ENCODE measurements at places on chromosomes 4 and X.

DNA sequence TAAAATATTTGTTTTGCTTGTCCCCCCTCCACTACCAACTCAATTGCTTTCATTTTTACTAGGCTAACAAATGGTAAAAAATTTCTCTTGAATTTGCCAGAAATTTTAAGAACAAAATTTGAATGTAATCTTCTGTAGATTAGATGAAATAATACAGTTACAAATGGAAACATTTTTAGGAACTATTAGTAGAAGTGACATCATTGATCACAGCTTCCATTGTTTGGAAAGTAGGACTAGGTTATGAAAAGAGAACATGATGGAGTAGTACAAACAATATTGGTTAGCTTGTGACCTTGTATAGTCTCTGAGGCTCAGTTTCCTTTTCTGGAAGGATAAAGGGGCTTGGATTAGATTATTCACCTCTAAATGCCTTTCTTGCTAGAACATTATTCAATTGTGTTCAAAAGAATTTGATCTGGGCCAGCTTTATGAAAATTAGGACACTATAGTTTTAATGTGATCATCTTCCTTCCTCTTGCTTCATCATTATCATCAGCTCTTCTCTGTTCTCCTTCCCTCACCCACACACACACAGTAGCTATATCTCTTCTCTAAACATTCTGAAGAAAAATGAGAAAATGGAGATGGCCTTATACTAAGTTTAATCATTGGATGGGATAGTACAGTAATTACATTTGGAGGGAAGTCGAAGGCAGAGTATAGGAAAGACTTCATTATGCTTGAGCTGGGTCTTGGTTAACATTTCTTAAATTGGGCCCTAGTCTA is 9.9 kb downstream of the MTMR1 start:
- DNase-seq = no peak

GRCh38 chr4:176380352-176381157 is 60.8 kb downstream of the SPCS3 start:
- no peak for DNase-seq

DNA sequence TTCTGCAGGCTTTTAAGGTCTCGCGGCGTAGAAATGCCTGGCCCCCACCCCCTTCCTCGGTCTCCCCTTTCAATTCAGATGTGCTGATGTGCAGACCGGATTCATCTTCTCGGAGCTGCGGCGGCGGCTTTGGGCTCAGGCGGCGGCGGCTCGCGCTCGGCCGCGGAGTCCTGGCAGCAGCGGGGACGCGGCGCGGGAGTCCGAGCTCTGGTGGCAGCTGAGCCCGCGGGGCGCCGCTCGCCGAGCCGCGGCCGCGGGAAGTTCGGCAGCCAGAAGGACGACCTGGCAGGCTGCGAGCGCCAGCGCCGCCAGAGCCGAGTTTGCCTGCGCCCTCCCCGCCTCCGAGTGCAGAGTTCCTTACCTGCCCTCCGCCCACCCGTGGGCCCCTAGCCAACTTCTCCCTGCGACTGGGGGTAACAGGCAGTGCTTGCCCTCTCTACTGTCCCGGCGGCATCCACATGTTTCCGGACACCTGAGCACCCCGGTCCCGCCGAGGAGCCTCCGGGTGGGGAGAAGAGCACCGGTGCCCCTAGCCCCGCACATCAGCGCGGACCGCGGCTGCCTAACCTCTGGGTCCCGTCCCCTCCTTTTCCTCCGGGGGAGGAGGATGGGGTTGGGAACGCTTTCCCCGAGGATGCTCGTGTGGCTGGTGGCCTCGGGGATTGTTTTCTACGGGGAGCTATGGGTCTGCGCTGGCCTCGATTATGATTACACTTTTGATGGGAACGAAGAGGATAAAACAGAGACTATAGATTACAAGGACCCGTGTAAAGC is 448 bp downstream of the TLL1 start:
- no peak for DNase-seq

GRCh38 chr4:175951794-175952193 is 113.8 kb upstream of the WDR17 start:
- DNase-seq = no peak

DNA sequence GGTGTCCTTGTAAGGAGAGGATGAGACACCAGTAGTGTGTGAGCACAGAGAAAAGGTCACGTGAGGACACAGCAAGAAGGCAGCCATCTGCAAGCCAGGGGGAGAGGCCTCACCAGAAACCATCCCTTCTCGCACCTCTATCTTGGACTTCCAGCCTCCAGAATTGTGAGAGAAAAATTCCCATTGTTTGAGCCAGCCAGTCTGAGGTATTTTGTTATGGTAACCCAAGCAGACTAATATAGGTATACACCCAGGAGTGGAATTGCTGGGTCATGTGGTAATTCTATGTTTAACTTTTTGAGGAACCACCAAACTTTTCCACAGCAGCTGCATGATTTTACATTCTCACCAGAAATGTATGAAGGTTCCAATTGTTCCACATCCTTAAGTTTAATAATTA is 25.6 kb downstream of the ZDHHC9 start:
- no peak for DNase-seq

GRCh38 chr4:5993876-5994811 is 24.1 kb downstream of the C4orf50 start:
- no peak for DNase-seq

GRCh38 chrX:40612511-40612910 is 10.7 kb upstream of the MPC1L start:
- no peak for DNase-seq

GRCh38 chrX:42934020-42934726 is 156.2 kb upstream of the PPP1R2C start:
- DNase-seq = no peak

GRCh38 chrX:133745349-133745748 is 240.0 kb downstream of the GPC3 start:
- no peak for DNase-seq

- DNase-seq = no peak
Observed at GRCh38 chr4:75880278-75880677, 22.0 kb downstream of the PPEF2 start.

DNA sequence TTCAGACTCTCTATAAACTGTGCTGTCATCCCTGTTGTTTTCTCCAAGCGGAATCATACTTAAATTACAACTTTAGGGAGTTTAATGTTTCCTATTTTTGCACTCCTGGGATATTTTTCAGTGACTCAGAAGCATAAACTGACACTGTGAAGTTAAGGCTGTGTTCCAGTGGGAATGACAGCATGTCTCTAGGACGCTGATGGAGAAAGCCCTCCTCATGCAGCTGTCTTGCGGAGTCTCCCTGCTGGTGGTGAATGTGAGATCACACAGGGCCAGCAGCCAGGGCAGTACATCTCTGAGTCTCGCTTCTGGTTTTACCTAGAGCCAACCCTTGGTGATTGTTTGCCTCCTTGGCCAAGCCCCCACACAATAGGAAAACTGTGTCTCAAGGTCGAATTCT is 53.3 kb downstream of the NFKB1 start:
- DNase-seq = no peak

DNA sequence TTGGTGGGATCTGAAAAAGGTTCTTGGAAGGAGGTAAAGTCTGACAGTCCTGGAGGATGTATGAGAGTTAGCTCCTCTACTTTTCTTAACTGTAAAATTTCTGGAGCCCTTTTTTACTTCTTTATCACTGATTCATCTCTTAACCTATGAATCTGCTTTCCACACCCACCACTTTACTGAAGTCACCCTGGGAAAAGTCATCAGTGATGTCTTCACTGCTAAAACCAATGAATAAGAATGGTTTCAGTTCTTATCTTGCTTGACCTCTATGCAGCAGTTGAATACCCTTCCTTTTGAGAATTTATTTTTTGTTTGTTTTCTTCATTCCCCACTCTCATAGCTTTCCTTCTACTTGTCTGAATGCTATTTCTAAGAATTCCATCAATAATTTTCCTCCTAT is 80.0 kb downstream of the AREG start:
- no peak for DNase-seq

DNA sequence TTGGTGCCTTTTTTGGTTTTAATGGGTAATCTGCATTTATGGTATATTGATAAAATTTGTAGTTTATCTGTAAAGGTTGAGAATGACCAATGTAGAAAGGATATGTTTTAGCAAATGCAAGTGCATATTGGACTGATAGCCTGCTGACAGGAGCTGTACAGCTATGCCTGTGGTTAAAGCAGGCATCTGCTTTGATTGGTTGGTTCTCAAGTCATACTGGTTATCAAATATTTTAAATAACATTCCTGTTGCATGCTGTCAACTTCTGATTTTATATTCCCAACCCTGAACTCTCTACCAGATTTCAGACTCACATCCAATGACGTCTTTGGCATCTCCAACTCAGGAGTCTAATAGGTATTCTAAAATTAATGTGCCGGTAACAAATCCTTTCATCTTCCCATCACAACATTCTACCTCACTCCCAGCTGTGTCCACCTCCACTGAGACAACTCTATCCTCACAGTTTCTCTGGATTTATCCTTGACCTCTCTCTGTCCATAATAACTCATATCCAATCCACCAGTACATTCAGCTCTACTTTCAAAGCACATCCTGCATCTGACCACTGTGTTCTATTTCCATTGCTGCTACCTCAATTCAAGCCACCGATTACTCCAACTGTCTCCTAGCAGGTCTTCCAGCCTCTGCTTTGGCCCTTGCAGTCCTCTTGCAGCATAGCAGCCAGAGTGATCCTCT is 125.7 kb downstream of the CAMK2D start:
- DNase-seq = no peak

- DNase-seq = no peak
Observed at GRCh38 chr4:112898357-112899141, 150.9 kb upstream of the ANK2 start.

- DNase-seq = no peak
Observed at GRCh38 chr4:25180524-25181131, 20.4 kb upstream of the SEPSECS start.

GRCh38 chr4:6109842-6110560 is 90.3 kb downstream of the JAKMIP1 start:
- no peak for DNase-seq

DNA sequence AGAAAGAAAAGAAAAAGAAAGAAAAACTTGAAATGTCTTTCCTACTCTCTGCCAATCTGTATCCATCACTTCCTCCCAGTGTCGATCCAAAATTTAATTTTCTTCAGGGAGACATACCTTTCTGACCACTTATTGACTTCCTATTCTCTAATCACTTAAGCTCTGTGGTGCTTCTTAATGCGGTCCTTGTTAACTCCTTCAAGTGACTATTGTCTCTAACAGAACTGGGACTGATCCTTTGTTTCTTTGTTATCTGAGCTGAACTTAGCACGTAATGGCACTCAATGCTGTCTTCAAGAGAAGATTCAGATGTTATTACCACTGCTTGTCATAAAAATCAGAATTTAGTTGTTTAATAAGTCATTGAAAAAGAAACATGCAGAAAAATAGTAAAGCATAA is 31.2 kb downstream of the LARP7 start:
- no peak for DNase-seq

GRCh38 chr4:69823048-69823447 is 36.9 kb downstream of the SULT1E1 start:
- no peak for DNase-seq

- no peak for DNase-seq
Observed at GRCh38 chr4:17153572-17153971, 255.1 kb upstream of the LDB2 start.

- no peak for DNase-seq
Observed at GRCh38 chr4:117434424-117434823, 349.0 kb upstream of the TRAM1L1 start.

GRCh38 chrX:10244915-10245622 is 88.3 kb downstream of the CLCN4 start:
- no peak for DNase-seq

DNA sequence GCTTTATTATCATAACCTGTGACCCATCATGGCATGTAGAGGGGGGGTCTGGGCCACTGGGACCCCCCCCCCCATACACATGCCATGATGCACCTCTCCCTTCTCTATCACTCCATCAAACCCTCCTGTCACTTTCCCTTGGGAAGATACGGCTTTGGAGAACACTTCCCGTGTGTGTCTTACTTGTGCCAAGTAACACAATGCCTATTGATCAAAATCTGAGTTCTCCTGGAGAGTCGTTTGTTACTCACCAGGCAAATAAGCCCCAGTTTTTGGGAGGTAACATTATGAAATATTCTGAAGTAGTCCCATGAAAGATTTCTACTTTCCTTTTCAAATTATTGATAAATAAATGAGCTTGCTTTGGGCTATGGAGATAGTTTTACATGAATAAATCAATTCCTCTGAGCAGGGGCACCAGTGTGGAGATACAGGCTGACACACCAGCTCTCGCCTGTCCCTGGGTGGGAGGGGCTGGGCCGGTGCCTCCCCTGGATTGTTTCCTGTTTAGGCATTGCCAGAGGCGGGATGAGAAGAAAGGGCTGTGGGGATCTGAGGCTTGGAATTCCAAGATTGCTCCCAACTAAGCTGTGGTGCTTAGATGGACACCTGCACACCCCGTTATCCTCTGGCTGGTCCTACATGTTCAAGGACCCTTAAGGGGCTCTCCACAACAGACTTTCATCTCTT is 63.2 kb upstream of the WWC2 start:
- no peak for DNase-seq

Measured in activated gamma-delta T cell (primary cell).